ENCODE measurements at places on chromosomes 5 and 9.

GRCh38 chr9:13144166-13144775 is 135.2 kb downstream of the MPDZ start:
- DNase-seq = no peak

- DNase-seq = no peak
Observed at GRCh38 chr5:147180751-147181150, 54.1 kb upstream of the STK32A start.

GRCh38 chr5:146751054-146751453 is 127.5 kb downstream of the PPP2R2B start:
- no peak for DNase-seq

GRCh38 chr9:28539434-28540070 is 966.3 kb upstream of the C9orf72 start:
- no peak for DNase-seq

- DNase-seq = no peak
Observed at GRCh38 chr5:133713209-133713608, 100.9 kb upstream of the FSTL4 start.

DNA sequence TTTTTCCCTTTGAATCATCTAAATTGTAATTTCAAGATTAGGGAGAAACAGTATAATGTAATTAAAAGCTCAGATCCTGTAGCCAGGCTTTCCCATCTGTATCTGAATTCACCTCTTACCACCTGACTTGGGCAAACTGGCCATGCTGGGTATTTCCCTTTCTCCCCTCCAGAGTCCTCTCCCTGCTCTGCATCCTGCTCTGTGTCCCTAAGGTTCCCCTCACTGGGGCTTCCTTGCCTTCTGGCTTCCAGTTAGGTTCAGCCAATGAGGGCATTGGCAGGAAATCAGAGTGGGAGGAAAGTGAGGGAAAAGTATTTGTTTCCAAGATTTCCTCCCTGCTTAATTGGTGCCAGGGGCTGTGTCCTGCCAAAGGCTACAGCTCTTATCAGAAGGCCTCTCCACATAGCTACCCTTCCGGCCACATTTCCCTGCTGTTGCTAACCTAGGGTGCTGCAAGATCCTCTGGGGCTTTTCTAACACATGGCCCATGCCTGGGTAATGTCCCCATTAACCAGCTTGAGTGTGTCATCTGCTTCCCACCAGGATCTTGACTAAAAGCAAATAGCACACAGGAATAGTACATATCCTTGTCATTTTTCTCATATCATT is 51.0 kb upstream of the MPDZ start:
- DNase-seq = no peak

DNA sequence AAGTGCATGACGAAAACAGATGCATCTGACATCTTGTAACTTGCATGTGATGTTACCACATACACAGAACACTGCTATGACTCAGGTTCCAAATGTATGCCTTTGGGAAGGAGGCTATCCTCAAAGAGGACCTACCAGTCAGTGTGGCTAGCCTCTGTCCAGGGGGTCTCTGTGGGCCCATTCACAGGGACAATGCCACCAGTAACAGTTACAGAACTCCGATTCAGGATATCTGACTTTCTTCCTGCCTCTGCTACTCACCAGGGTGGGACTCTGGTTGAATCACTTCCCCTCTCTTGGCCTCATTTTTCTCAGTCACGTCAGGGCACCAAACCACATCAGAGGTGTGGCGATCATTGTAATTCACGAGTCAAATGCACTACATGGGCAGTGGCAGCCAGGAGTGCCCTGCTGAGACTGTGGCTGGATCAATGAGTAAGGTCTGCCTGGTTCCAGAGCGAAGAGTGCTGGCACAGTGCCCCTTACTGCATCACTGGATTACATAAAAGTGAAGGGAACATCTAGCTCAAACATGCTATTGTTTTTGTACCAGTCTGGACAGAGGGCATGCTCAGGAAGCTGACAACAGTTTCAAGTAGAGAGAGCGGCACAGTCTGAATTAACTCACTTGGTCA is 13.2 kb downstream of the ATOX1 start:
- no peak for DNase-seq

GRCh38 chr5:39716532-39717028 is 291.8 kb upstream of the DAB2 start:
- DNase-seq = peak; percentile 45

GRCh38 chr9:129138476-129139232 is 27.4 kb downstream of the PTPA start:
- DNase-seq = no peak

GRCh38 chr9:120735415-120736126 is 21.3 kb upstream of the MEGF9 start:
- no peak for DNase-seq

GRCh38 chr9:135840107-135840506 is 67.2 kb downstream of the CAMSAP1 start:
- DNase-seq = no peak

- no peak for DNase-seq
Observed at GRCh38 chr5:87572090-87572489, 159.4 kb upstream of the CCNH start.

- no peak for DNase-seq
Observed at GRCh38 chr9:21160178-21160577, 6.3 kb downstream of the IFNA21 start.

GRCh38 chr5:34026089-34026761 is 16.8 kb downstream of the C1QTNF3 start:
- DNase-seq = no peak

DNA sequence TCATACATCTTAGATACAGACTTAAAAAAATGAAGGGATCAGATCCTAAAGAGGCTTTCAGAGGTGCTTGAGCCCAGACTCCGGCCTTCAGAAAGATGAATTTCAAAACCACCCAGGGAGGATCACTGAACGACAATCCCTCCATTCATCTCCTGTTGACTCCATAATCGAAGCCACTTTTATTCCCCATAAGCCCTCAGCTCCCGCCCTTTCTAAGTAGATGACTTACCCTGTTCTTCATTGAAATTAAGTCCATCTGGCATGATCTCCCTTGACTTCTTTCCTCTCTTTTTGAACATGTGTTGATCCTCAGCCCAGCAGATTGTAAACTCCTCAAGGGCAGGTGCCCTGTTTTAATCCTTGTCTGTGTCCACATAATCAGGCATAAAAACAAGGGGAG is 50.8 kb upstream of the ASTN2 start:
- no peak for DNase-seq

GRCh38 chr5:81778642-81779041 is 27.7 kb upstream of the SSBP2 start:
- no peak for DNase-seq

DNA sequence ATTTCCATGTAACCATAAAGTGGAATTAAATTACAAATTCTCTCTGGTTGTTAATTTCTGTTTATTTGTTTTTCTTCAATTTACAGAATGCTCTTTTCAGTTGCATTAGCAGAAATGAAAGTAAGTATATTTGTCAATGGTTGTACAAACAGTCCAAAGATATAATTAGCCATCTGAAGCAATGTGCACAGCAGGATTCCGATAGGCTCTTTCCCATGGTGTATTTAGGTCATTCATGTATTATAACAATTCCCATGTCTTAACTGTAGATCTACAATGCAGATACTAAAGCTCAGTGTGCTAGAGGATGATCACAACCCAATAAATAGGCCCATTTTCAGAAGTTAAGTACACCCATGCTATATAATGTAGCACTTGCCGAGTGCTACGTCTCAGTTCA is 43.8 kb downstream of the RECK start:
- no peak for DNase-seq

DNA sequence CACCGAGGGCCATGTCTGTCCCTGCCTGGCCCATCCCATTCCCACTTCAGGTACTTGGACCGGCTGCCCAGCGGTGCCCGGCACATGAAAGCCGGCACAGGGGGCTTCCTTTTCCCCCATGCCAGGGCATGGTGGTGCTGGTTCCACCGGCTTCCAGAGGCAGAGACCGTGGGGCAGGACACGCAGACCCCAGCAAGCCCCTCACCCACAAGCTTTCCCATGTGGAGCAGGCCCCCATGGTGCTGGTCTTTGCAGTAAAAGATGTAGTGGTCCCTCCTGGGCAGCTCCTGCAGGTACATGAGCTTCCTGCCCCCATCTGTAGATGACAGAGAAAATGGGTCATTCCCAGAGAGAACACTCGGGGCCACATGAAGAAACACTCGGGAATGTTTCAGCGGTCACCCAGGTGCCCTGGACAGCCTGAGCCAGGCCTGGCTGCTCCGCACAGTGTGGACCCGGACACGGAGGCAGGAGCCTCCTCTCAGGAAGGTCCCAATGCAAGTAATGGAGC is 2.0 kb downstream of the OBP2B start:
- DNase-seq = no peak

GRCh38 chr9:456365-456764 is 241.7 kb downstream of the DOCK8 start:
- no peak for DNase-seq

GRCh38 chr5:153998010-153998409 is 40.7 kb downstream of the FAM114A2 start:
- no peak for DNase-seq

DNA sequence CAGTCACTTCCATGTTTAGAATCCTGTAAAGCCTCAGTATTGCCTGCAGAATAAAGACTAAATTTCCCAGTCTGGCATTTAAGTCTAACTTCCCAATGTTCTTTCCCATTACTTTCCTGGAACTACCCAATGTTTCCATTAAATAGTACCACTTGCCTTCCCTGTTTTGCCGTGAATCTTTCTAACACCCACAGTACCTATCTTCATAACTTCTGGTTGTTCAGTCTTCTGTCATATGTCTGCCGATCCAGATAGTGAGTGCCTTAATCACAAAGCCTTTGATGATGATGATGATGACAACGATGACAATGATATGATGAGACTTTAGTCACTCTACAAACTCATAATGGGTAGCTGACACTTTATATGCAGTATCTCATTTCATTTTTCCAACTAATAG is 6.6 kb upstream of the HEMGN start:
- DNase-seq = no peak

DNA sequence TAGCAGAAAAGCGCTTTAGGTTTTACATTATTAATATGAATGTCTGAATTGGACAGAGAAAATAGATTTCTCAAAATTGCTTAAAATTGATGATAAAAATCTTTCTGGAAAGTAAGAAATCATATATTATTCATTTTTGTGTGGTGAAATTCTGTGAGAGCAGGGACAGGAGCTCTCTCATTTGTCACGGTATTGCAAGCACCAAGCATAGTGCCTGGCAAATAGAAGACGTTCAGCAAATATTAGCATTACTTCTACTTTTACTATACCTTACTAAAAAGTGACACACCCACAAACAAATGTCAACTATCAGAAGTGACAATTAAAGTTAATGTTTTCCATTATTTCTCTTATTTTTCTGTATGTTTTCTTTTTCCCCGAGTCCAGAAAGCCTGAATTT is 69.1 kb downstream of the XRCC4 start:
- DNase-seq = no peak

- no peak for DNase-seq
Observed at GRCh38 chr9:38671372-38671731, 48.6 kb downstream of the FAM240B start.

DNA sequence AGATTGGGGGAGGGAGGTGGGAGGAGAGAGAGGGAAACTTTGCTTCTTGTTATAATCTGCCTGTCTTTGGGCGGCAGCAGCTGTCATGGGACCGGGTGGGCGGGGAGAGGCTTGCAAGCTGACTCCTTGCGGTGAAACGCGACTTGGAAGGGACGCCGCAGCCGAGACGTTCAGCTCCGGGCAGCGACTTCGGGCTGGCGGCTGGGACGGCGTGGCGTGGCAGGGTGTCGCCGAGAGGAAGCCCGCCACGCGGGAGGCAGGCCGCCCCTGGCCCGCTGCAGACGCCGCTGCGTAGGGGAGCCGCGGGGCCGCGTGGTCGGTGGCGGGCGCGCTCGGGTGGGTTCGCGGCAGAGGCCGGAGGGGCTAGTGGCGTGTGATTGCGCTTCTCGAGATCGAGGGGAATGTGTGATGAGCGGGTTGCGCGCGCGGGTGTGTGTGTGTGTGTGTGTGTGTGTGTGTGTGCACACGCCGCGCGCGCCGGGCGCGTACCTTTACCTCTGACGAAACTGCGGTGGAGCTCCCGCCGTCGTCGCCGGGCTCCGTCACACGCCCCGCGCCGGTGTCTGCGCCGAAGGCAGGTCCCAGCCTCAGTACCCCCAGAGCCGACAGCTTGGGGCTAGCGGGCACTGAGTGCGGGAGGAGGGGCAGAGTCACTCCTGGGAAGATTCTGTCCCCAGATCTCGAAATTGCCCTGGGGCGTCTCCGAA is 1.7 kb downstream of the PPARGC1B start:
- peak; percentile 47 for DNase-seq

- no peak for DNase-seq
Observed at GRCh38 chr9:34490360-34490759, 31.8 kb downstream of the DNAI1 start.

- DNase-seq = no peak
Observed at GRCh38 chr9:109974143-109974917, 194.3 kb downstream of the PALM2AKAP2 start.

GRCh38 chr9:118829334-118829733 is 539.9 kb downstream of the BRINP1 start:
- DNase-seq = no peak

DNA sequence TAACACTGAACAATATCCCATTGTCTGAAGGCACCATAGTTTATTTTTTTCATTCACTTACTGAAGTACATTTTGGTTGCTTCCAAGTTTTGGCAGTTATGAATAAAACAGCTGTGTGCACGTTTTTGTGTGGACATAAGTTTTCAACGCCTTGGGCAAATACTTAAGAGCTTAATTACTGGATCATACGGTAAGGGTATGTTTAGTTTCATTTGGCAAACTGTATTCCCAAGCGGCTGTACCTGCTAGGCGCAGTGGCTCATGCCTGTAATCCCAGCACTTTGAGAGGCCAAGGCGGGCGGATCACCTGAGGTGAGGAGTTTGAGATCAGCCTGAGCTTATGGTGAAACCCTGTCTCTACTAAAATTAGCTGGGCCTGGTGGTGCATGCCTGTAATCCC is 63.7 kb upstream of the FAM120A start:
- DNase-seq = no peak

DNA sequence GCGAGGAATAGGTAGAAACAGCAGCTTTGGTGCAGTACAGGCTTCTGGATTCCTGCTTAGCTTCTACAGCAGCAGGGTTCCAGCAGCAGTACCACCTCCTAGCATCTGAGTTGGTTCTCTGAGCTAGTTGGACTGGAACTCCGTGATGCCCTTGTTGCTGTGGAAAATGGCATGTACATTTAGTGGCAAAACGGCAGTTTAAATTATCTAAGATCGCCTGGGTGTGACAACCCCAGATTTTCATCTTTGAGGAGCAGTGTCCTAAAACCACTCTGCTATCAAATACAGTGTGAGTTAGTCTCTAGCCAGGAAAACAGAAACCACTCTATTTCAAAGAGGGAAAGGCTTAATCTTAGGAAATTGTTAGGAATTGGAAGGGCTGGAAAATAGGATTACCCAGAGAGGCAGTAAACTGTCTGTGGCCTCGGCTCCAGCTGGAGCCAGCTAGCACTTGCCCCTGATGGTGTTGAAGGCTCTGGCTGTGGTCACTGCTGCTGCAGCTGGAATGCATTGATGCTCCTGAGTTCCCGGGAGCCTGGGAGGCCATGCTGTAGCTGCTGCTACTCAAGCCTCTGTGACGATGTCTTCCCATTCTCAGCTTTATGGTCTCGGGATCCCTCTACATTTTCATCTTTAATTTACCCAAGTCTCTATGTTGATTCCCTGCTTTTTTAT is 29.4 kb downstream of the RAD23B start:
- no peak for DNase-seq
